ENCODE measurements at places on chromosomes 2 and 18. TPM values are rescaled to one million over a fixed set of nuclear protein-coding genes. Genes with fewer than 3 reads are reported as not detected.

Gene AGXT
- not detected for total RNA-seq

GRCh38 chr2:216665242-216665641 lies 30.1 kb downstream of the IGFBP5 start:
- no peaks in the 10 kb centered on the region for H3K36me3 ChIP-seq
- DNase-seq: no peak
- no peak overlapping the region for H3K4me3 ChIP-seq

Gene FBXO15
- total RNA-seq: 1.1 TPM

DNA sequence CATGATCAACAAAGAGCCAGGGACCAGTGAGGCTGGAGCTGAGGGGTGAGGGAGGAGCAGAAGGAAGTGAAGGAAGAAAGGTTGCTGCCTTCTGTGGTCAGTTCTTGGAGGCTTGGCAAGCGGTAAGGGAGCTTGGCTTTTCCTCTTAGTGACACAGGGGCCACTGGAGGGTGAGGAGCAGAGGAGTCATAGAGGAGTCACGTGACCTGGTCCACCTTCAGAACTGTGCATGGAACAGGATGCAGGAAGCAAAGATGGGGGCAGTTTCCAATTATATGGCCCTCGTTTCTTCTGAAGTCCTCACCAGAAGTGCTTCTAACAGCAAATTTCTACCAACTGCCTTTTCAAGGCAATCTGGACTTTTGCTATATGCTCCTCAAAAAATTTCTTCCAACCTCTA lies 326.9 kb upstream of the SMIM21 start:
- no peak overlapping the region for H3K27ac ChIP-seq
- DNase-seq: no peak
- no peak overlapping the region for H3K4me3 ChIP-seq

- peaks cover 29% of the 10 kb centered on the region for H3K4me1 ChIP-seq
- H3K27ac ChIP-seq: peak overlapping the region; percentile 64
- no peaks in the 10 kb centered on the region for H3K36me3 ChIP-seq
- no peaks in the 10 kb centered on the region for H3K27me3 ChIP-seq
- peak; percentile 58 for DNase-seq
Measured at GRCh38 chr2:144331674-144332355, 188.1 kb downstream of the ZEB2 start.

Gene CRYBA2
- not detected for total RNA-seq

- H3K27ac ChIP-seq: no peak overlapping the region
- H3K4me3 ChIP-seq: no peak overlapping the region
- no peak for DNase-seq
- no peaks in the 10 kb centered on the region for H3K36me3 ChIP-seq
- H3K27me3 ChIP-seq: no peaks in the 10 kb centered on the region
Measured at GRCh38 chr2:219901155-219901554, 273.7 kb downstream of the SLC4A3 start.

DNA sequence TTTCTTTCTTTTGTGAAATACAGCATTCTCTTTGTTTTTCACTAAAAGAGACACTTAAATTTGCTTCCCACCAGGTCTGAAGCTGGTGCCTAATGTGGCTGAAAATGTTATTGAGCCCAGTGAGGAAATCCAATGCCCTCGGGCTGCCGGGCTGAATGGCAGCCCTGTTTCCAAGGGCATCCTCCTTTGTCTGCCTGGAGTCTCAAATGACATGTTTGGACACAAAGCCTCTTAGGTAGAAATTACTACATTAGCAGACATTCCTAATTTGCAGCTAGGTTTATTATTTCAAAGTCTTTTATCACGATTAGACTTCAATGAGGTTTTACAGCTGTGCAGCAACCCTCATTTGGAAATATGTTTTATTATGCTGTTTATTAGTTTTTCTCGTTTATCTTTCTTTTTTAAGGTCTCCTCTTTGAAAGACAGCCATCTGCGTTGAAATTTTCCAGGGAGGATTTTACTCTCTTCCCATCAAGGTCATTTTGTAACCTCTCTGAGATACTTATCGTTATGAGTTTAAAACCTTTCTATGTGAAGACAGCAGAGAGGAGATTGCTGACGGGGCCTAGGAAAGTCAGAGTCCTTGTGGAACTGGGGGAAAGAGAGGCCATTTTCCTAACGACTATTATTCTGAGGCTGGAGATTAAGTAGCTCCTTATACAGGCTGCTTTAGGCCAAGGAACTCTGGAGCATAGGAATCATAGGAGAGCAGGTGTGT lies 59.0 kb upstream of the ZNF532 start:
- H3K4me1 ChIP-seq: no peaks in the 10 kb centered on the region
- no peak overlapping the region for H3K27ac ChIP-seq
- no peaks in the 10 kb centered on the region for H3K27me3 ChIP-seq
- no peak overlapping the region for H3K4me3 ChIP-seq
